Activated CD4-positive, alpha-beta memory T cell treated with anti-CD3 and anti-CD28 coated beads, Interleukin-2, amount 10 ng/mL, durations not matched to agents 7 days and 5 days (primary cell): ENCODE measurements at places on chromosomes 16 and 17. TPM values are rescaled to one million over a fixed set of nuclear protein-coding genes. Genes with fewer than 3 reads are reported as not detected.

DNA sequence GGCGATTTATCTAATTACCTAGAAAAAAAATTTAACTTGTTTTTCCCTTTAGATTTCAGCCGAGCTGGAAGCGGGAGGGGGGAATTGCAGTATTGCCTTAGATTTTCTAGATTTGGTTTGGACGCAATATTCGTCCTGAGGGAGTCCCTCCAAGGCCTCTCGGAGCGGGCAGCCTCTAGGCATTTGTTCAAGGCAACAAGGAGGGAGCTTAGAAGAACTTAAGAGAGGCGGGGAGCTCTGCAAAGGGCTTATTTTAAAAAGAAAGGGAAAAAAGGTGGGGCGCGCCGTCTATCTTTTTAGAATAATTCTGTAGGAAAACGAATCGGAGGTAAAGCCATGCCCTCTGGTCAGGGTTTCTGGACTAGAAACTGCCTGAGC lies 407 bp upstream of the TMEM94 start:
- peaks cover 35% of the 10 kb centered on the region for H3K4me1 ChIP-seq
- H3K27ac ChIP-seq = peak overlapping the region; percentile 72
- no peaks in the 10 kb centered on the region for H3K27me3 ChIP-seq
- H3K4me3 ChIP-seq = peak overlapping the region; percentile 87

- no peaks in the 10 kb centered on the region for H3K27me3 ChIP-seq
- peaks cover 32% of the 10 kb centered on the region for H3K4me1 ChIP-seq
- peaks cover 4% of the 10 kb centered on the region for H3K36me3 ChIP-seq
- no peak overlapping the region for H3K27ac ChIP-seq
Observed at GRCh38 chr16:56781528-56781961, 51.6 kb downstream of the NUP93 start.

GRCh38 chr17:73750975-73751374 lies 106.7 kb upstream of the SDK2 start:
- H3K27ac ChIP-seq = no peak overlapping the region
- no peak overlapping the region for H3K4me3 ChIP-seq
- no peaks in the 10 kb centered on the region for H3K27me3 ChIP-seq
- no peak for DNase-seq
- H3K4me1 ChIP-seq = no peaks in the 10 kb centered on the region

- H3K27ac ChIP-seq = no peak overlapping the region
- H3K36me3 ChIP-seq = no peaks in the 10 kb centered on the region
- H3K4me1 ChIP-seq = no peaks in the 10 kb centered on the region
- H3K27me3 ChIP-seq = peaks cover 10% of the 10 kb centered on the region
Observed at GRCh38 chr16:77843405-77843804, 55.0 kb downstream of the VAT1L start.

DNA sequence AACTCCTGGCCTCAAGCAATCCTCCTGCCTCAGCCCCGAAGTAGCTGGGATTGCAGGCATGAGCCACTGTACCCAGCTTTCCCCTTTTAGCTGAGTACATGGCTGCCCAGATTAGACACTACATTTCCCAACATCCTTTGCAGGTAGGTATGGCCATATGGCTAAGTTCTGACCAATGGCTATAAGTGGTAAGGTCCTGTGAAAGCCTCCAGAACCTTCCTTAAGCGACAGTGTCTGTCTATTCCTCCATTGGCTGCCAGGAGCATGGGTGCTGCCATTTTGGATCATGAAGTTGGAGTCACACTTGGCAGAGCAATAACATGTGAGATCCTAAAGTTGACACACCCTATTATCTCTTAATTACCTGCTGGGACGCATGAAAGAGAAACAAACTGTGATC lies 24.4 kb upstream of the CRHR1 start:
- H3K36me3 ChIP-seq = no peaks in the 10 kb centered on the region
- DNase-seq = no peak
- no peak overlapping the region for H3K27ac ChIP-seq
- H3K4me3 ChIP-seq = no peak overlapping the region
- H3K27me3 ChIP-seq = peaks cover 18% of the 10 kb centered on the region
- no peaks in the 10 kb centered on the region for H3K4me1 ChIP-seq

The SNF8 gene
- total RNA-seq = 94.9 TPM

The CCR7 gene
- total RNA-seq = 44.6 TPM

DNA sequence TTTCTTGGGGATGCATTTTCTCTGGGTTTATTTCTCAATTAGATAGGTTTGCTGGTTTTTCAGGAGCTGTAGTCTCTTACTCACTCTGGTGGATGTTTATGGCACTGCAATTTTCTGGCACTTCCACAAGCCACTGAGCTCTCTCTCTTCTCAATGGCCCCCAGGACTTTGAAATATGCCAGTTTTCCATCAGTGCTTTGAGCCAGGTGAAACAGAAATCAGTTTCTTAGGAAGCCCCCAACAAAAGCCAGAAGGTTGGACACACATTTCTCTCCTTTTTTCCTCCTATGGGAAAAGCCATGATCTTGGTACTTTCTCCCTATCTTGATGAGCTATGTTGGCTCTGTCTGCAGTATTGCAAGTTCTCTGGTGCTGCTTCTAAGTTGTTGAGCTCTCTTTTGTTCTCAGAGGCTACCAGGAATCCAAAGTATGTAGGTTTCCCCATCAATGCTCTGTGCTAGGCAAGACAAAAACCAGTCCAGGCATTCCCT lies 90.7 kb upstream of the SMIM36 start:
- DNase-seq = no peak
- no peak overlapping the region for H3K27ac ChIP-seq
- no peaks in the 10 kb centered on the region for H3K36me3 ChIP-seq

DNA sequence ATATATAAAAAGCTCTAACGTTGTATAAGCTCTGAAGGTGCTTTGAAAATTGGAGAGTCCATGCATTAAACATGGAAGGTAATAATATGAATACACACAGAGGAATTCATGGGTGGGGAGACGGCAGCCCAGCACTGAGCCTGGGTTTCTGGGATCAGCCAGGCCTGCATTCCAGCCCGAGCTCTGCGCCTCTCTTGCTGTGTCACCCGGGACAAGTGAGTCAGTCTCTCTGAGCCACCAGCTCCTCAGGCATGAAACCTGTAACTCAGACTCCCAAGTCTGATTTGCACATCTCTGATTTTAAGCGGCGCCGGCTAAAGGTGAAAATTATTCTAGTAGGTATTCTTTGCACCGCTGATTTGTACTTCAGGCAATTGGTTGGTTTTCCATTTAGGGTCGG lies 238.8 kb downstream of the MRTFB start:
- no peak overlapping the region for H3K27ac ChIP-seq
- peaks cover 7% of the 10 kb centered on the region for H3K27me3 ChIP-seq
- H3K4me1 ChIP-seq = peaks cover 8% of the 10 kb centered on the region
- no peak for DNase-seq
